ENCODE measurements at places on chromosomes 3 and 15.

- no peak for DNase-seq
These were observed 54.9 kb downstream of the DCUN1D1 start for GRCh38 chr3:182925330-182925943.

GRCh38 chr3:11495948-11496557, 147.7 kb downstream of the VGLL4 start:
- no peak for DNase-seq

GRCh38 chr3:128475355-128475754, 8.7 kb upstream of the DNAJB8 start:
- DNase-seq, result no peak

DNA sequence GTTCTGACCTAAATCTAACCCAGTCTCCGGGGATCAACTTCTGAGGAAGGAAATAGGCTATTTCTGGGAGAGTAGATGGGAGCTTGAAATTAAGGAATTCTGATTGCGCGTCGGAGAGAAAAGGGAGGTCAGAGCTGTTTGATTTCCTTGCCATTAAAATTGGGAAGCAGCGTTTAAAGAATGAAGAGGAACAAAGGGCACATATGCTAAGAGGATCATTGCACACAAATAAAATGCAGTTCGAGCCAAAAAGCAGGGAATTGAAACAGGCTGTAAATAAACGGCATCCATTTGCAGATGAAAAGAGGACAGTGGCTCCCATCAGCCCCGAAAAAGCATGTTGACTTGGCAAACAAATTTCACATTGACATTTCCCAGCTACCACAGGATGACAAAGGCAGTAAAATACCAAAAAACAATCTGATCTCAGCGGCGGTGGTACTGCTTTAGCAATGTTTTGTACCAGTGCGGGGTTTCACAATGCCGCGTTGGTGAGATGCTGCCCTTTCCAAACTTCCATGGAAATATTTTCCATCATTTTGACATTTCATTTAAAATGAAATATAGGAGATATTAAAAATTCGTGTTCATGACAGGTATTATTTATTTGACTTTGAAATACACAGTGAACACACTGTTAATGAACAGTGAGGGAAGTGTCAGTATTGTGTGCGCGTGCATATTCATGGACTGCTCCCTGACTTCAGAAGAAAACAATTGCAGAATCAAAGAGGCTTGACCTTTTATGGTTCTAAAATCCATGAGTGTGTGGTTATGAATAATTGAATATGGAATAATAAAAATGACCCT, 108.8 kb downstream of the SQOR start:
- no peak for DNase-seq

DNA sequence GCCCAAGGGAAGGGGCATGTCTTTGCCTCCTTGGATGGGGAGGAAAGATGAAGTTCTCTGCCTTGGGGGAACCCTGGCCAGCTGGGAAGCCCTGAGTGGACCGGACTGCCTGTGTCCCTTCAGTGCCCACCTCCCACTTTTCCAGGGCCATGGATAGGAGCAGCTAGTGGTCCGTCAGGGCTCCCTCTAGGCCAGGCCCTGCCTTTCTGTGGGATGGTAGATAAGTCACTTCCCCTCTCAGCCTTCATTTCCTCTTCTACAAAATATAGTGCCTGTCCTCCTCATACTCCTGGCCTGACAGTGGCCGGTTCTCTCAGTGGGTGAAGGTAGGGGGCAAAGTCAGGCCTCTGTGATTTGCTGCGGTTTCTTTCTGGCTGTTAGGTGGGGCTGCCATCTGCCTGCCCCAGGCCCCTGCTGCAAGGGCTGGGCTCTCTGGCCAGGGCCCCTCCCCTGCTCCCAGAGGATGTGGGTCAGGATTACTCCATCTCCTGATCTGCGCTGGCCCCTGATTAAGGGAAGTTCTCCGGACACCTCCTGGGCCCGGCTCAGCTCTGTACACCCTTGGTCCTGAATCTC, 1.4 kb downstream of the PLEKHO2 start:
- no peak for DNase-seq

DNA sequence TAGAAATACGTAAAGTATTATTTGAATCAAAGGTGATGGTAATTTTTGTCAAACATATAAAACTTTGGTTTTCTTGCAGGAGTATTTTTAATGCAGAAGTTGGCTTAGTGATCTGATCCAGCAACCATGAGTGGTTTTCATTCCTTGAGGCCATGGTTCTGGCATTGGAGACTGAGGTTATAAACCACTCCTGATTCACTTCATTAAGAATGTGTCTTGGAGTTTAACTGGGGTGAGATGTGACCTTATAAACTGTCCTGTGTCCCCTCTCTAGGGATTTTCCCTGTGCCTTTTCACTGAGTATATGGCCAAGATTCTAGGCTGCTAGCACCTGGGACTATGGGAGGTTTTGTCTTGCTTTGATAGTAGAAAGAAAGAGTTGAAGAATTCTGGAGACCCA, 94.3 kb downstream of the RYR3 start:
- DNase-seq, result no peak

GRCh38 chr15:99015698-99016568, 8.3 kb upstream of the PGPEP1L start:
- no peak for DNase-seq
